T-helper 9 cell (primary cell): ENCODE measurements at places on chromosomes 7 and 10.

DNA sequence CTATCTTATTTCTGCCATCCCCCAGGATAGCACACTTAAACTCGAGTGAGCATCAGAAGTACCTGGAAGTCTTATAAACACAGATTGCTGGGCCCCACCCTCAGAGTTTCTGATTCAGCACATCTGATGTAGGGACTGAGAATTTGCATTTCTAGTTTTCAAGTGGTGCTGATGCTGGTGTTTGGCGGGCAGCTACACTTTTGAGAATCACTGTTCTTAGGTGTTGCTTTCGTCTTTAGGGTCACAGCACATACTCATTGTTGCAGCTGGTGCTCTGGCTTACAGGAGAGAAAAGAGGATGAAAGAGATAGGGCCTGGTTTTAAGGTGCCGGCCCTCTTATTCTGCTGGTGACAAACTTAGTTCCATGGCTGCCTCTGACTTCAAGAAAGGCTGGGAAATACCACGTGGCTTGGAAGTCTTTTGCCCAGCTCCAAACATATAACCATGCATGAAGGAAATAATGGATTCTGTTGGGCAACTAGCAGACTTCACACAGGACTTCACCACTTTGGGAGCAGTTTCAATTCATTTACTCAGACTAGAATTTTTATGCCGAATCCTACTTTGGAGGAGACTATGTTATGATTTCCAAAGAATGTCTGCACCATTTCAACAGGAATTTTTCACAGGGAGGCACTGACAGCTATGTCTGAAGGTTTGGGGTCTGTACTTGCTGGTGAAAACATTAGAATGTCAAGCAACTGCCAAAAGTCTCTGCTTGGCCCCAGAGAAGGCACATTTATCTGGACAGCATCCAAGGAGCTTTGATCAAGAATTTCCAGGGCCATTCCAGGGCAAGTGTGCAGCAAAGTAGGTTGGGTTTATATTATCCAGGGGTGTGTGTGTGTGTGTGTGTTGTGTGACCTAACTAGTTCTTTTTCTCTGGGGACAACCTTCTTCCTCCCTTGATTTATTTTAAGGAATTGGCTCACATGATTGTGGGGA lies 6.9 kb upstream of the MINDY4 start:
- DNase-seq = no peak

- no peak for DNase-seq
Observed at GRCh38 chr10:18689498-18689897, 30.3 kb downstream of the ARL5B start.

DNA sequence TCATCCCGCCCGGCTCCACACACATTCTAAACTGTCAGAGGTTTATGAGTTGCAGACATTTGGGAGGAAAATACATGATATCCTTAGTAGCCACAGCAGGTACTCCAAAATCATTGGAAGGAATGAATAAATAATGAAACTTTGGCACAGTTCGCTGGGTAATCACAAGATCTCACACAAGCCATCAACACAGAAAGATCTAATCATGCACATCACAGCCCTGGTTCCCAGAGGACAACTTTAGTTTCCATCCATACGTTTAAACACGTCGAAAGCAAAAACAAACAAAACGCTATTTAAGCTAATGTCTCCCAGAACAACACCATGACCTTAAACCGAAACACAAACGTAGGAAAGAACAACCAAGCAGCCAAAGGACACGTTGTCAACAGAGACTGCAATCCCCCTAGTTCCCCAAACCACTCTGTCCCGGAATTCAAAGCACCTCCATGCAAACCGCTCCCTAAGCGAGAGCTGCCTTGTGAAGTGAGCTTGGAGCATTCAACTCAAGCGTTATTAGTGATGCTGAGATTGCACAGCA lies 12.3 kb downstream of the SVIL start:
- DNase-seq = no peak

GRCh38 chr10:28987555-28988320 lies 301.1 kb upstream of the LYZL1 start:
- DNase-seq = no peak

DNA sequence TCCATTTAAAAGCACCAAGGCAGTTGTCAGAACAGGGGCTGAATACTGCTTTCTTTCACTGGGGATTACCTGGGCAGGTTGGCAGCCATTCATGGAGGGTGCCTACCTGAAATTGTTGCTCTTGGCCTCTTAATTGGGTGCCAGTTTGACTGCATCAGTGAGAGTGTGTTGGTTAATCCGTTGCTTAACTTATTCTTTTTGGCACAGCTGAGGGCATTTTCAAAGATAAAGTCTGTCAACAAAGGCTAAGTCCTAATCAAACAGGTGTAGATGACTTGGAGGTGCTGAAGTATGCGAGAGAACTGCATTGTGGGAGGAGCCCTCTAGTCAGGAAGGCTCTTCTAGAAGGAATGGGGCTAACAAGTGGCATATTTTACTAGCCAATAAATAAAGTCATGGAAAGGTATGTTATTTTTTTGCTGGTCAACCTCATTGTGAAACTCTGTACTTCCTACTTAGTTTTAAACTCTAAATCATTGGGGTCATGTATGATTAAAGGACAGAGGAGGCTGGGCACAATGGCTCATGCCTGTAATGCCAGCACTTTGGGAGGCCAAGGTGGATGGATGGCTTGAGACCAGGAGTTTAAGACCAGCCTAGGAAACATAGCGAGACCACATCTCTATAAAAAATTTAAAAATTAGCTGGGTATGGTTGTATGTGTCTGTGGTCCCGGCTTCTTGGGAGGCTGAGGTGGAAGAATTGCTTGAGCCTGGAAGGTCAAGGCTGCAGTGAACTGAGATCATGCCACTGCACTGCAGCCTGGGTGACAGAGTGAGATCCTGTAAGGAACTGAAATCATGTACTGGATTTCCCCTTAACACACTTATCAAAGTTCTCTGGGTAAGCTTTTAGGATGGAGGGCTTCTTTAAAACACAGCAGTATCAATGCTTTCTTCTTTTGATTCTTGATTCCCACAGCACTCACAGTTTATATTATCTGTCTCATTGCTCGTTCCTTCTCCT lies 134.1 kb downstream of the LRMDA start:
- no peak for DNase-seq

GRCh38 chr7:70589590-70589989 lies 542.4 kb upstream of the GALNT17 start:
- DNase-seq = no peak

DNA sequence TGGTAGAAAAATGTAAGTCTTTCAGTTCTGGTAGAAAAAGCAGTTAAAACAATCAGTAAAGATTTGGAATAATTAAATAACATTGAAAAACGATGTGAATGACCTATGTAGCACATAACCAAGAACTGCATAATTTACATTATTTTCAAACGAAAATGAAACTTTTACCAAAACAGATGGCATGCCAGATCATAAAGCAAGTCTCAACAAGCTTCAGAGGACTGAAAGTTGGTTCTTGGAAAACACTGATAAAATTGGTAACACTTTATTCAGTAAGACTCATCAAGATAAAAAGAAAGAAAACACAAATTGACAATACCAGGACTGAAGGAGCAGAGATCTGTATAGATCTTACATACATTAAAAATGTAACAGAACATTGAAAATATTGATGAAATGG lies 92.8 kb downstream of the VIPR2 start:
- no peak for DNase-seq

GRCh38 chr10:102133373-102134195 lies 744 bp downstream of the PPRC1 start:
- no peak for DNase-seq

GRCh38 chr10:69345402-69345801 lies 67.1 kb downstream of the HK1 start:
- DNase-seq = no peak

DNA sequence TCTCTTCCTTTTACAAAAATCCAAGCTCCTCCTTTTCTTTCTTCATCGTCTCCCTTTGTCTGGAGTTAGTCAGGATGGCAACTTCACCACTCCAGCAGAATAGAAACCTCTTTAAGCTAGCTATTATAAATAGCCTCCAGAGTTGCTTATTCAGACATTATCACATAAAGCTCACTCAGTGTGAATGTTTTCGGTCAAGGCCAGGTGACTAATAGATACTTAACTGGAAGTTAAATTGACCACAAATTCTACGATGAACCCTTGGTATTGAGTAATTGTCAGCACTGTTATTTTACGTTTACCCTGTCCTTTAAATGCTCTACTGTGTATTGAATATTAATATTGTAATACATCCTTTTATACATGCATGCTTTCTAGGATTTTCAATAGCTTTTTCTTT lies 340.4 kb downstream of the OTUD1 start:
- no peak for DNase-seq

GRCh38 chr7:121385800-121386179 lies 10.3 kb downstream of the FAM3C start:
- DNase-seq = no peak

GRCh38 chr10:33153251-33153967 lies 181.1 kb downstream of the NRP1 start:
- DNase-seq = no peak

- no peak for DNase-seq
Observed at GRCh38 chr7:72435925-72436480, 23.9 kb upstream of the CALN1 start.

GRCh38 chr10:74165530-74165901 lies 14.5 kb downstream of the ADK start:
- DNase-seq = no peak
